ENCODE measurements at places on chromosomes 2 and 18.

- no peak overlapping the region for H3K27ac ChIP-seq
- H3K36me3 ChIP-seq = no peaks in the 10 kb centered on the region
- H3K27me3 ChIP-seq = no peaks in the 10 kb centered on the region
- no peak for DNase-seq
- H3K4me1 ChIP-seq = no peaks in the 10 kb centered on the region
Observed at GRCh38 chr2:42030200-42030759, 17.5 kb upstream of the PKDCC start.

- no peak overlapping the region for H3K27ac ChIP-seq
- H3K27me3 ChIP-seq = no peaks in the 10 kb centered on the region
- H3K4me3 ChIP-seq = no peak overlapping the region
Observed at GRCh38 chr2:179790235-179791217, 70.9 kb downstream of the ZNF385B start.

DNA sequence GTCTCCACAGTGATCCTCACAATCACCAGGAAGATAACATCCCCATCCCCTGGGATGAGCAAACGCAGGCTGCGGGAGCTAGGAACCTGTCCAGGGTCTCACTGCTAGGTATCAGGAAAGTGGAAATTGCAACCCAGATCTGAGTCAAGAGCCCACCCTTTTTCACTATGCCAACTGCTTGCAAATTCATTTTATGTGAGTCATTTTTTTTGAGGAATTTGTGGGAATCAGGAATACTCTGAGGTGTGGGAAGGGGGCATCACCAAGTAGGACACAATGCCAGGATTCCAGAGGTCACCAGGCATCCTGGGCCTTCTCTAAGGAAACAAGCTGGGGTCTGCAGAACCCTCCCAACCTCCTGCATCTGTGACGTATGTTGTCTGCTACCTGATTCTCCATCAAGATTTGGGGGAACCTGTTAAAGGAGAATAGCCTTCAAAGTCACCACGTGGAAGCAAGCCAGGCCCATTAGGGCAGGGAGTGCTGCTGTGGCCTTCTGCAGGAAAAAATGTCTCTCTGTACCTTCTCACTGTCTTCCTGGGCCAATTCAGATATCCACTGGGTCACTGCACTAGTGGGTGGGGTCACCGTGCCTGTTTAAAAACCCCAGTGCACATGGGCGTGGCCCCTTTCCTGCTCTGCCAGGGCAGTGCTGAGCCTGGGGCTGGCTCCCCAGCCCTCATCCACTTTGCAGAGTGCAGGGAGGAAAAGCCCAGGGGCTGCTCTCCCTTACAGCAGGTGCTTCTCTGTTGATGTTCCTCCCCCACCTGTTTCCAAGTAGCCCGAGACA, 50.2 kb downstream of the MCFD2 start:
- no peak for DNase-seq
- H3K36me3 ChIP-seq = no peaks in the 10 kb centered on the region
- no peak overlapping the region for H3K4me3 ChIP-seq
- H3K27me3 ChIP-seq = no peaks in the 10 kb centered on the region
- H3K27ac ChIP-seq = peak overlapping the region; percentile 36
- peaks cover 2% of the 10 kb centered on the region for H3K4me1 ChIP-seq

- H3K27ac ChIP-seq = no peak overlapping the region
- H3K4me1 ChIP-seq = no peaks in the 10 kb centered on the region
- DNase-seq = no peak
- no peak overlapping the region for H3K4me3 ChIP-seq
Observed at GRCh38 chr2:13252615-13253014, 535.9 kb downstream of the TRIB2 start.
